ENCODE measurements at places on chromosomes 6 and 20.

- no peak for DNase-seq
These were observed 22.4 kb upstream of the MYMX start for GRCh38 chr6:44194326-44194725.

DNA sequence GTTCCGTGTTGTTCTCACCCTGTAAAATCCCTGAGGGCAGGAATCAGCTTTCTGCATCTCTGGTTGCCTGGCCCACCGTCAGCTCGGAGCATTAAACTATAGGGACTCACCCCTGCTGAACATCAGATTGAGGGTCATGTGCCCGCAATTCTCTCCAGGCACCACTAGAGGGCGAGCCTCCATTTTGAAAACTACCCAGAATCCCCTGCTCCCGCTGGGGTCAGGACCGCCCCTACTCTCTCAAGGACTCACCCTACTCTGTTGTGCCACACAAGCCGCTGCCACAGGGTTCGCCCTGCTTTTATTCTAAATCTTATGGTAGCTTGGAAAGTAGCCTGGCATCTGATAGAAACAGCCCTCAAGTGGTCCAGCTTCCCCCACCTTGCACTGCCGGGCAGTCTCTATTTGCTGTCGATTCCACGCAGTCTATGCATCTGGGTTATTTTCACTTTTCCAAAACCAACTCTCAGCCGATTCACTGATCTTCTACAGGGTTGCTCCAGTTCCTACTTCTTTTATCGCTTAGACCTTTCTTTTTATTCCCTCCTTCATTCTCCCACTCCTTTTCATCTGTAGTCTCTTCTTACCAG is 244.1 kb upstream of the QKI start:
- no peak for DNase-seq

GRCh38 chr6:131362070-131362469 is 211.0 kb upstream of the ARG1 start:
- DNase-seq = no peak

GRCh38 chr20:18005990-18006364 is 37.2 kb downstream of the MGME1 start:
- DNase-seq = no peak
